ENCODE measurements at places on chromosomes 7 and 10. TPM values are rescaled to one million over a fixed set of nuclear protein-coding genes. Genes with fewer than 3 reads are reported as not detected.
A peak's percentile ranks its signal among the peaks of the same experiment; 100 is the strongest.

- no peak for DNase-seq
Observed at GRCh38 chr10:58704671-58705141, 192.0 kb downstream of the BICC1 start.

Gene TMEM270
- not detected for total RNA-seq

- DNase-seq, result no peak
Observed at GRCh38 chr7:89238156-89238555, 442.6 kb upstream of the TEX47 start.

DNA sequence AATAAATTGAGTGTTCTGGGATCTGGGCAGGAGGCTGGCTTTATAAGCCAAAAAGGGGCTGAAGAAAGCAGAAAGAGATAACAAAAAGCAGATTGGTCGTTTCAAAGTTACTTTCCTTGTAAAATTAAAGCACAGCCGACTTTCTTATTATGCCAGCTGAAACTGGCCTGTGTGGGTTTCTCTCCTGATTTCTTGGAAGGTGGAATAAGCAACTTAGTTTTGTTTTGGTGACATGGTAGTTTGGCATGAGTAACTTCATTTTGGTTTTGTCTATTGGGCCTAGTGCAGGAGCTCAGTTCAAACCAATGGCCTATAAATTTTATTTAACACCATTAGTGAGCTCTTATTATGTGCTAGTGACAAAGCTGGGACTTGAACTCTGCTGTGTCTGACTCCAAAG lies 13.2 kb upstream of the DNAJC12 start:
- DNase-seq, result no peak

GRCh38 chr10:119461923-119462322 lies 80.6 kb downstream of the RGS10 start:
- DNase-seq, result no peak

GRCh38 chr10:25294032-25294926 lies 119.5 kb downstream of the GPR158 start:
- DNase-seq, result peak; percentile 34

- no peak for DNase-seq
Observed at GRCh38 chr7:141676618-141677017, 25.3 kb downstream of the DENND11 start.

DNA sequence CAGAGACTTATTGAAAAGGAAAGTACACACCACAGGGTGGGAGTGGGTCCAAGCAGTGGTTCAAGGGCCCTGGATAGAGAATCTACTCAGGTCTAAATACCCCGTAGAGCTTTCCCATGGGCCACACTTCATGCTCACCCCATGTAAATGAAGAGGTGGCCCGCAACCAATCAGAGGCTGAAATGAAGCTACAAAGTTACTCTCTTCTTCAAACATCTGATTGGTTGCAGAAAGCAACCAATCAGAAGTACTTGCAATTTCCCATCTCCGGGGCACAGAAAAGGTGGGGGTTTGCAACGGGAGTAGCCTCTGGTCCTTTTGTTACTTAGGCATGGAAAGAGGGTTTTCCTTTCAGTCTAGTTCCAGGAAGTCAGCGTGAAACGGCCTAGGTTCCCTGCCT lies 15.2 kb upstream of the GALNTL5 start:
- DNase-seq, result no peak

Measured in SK-MEL-5 (cell line).